ENCODE measurements at places on chromosomes 5 and 9.

- peak; percentile 5 for DNase-seq
Measured at GRCh38 chr5:129652349-129653056, 95.4 kb upstream of the MINAR2 start.

DNA sequence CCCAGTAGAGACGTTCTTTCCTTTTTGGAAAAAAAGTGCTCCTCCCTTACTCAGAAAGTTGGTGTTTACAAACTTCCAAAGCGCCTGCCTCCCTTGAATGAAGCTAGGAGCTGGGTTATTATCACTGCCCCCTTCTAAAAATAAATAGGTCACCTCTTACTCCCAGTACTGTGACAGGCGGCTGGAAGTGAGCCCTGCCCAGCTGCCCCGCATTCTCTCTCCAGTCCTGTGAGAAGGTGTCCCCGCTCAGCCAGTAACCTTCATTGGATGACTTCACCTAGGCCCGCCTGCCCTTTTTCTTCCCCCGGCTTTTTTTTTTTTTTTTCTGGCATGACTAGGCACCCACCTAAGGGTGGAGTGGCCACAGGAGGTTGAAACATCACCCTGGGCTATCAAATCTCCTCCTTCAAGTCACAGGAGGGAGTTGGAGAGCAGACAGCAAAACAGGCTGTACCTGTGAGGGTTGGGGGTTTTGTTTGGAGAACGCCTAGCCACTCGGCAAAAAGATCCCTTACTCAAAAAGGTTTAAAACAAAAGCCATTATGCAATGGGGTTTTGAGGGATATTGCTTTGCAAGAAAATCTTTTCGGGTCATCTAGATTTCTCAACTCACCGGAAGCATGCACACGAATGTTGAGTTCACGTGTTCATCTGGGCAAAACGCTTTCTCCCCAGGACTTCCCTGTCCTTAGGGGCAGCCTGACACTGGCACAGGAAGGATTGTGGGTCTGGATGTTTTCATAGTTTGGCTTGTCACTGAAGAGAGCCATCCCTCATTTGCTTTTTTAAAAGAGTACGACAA, 43.3 kb upstream of the ZNF622 start:
- DNase-seq: peak; percentile 18

DNA sequence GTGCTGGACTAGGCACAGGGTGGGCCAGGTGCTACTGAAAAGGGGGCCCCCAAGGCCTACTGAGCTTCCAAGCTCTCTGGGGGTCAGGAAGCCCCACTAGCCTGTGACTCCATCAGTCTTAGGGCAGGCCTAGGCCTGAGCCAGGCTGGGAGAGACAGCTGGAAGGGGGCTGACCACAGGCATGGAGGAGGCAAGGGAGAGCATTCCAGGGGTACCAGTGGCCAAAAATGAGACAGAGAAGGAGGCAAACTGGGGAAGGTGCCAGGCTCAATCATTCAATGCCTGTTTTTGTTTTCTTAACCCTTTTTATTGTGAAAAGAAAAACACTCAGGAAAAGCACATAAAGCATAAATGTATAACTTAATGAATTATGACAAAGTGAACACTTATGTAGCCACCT, 26.2 kb upstream of the TCF7 start:
- DNase-seq: no peak

GRCh38 chr5:30846171-30846570, 347.3 kb upstream of the CDH6 start:
- no peak for DNase-seq

DNA sequence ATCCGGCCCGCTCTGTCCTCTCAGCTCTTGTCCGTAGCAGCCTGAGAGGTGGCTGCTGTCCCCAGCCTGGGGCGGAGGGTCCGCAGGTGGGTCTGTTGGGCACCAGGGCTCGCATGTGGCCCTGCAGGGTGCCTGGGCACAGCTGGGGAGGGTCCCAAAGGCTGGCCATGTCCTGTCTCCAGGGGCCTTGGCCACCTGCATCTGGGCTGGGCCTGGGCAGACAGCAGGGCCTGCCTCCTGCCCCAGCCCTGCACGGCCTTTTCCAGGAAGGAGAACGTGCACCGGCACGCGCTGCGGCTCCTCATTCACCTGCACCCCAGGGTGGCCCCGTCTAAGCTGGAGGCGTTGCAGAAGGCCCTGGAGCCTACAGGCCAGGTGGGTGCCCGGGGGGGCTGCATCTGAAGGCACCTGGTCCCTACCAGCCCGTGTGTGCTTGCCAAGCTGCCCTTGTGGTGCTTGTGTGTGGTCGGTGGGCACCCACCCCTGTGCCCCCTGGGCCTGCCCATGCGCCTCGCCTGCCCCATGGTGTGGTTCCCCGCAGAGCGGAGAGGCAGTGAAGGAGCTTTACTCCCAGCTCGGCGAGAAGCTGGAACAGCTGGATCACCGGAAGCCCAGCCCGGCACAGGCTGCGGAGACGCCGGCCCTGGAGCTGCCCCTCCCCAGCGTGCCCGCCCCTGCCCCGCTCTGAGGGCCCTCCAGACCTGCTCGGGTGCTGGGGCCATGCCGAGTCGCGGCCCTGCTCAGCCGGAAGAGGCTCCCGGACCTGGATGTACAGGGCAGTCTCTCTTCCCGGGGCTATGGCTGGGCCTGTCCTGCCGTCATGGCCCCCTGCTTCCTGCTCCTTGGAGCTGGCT, 5.1 kb upstream of the TOR4A start:
- DNase-seq: no peak

GRCh38 chr9:70318002-70318401, 59.2 kb downstream of the SMC5 start:
- DNase-seq: no peak

- DNase-seq: no peak
Measured at GRCh38 chr9:114180696-114181606, 25.6 kb downstream of the COL27A1 start.

DNA sequence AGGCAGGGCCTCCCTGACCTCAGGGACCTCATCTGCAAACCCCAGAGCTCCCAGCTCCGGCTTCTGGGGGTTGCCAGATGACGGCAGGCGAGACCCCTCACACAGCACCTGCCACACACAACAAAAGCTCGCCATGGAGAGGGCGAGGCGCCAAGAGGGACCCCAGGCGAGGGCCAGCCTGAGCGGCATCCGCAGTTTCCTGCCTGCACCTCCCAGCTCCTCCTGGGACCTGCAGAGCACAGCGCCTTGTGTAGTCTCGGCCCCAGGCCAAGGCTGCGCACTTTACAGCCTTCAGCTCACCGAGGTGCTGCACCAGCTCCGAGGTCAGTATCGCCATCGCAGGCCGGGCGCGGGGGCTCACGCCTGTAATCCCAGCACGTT, 82.4 kb upstream of the ADAMTS2 start:
- no peak for DNase-seq

DNA sequence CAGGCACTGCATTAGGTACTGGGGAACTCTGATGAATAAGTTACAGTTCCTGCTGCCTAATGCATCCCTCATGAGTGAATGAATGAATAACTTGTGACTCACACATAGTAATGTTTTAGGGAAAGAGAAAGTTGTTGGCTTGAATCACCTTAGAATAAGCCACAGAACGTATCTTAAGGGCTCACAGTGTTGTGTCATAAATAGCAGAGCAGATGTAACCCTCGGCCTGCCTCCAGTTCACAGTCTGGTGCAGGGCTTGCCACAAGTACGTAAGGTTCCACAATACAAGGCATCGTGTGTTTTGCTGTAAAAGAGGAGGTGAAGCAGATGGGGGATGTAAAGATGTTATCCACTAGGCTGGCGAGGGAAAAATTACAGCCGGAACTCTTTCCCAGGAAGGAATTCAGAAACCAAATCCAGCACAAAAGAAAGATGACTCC, 218.7 kb downstream of the TRPM3 start:
- no peak for DNase-seq

DNA sequence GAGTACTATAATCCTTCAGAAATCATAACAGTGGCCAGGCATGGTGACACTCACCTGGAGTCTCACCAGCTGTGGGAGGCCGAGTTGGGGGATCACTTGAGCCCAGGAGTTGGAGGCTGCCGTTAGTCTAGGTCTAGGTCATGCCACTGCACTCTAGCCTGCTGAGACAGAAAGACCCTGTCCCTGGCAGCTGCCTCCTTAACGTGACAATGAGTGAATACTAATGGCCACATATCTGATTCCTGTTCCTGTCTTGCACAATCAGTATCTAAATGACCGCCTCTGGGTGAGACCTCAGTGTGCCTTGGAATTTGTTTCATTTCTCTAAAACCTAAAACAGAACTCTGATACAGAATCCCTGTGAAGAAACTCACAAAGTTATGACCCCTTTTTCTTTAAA, 131.0 kb upstream of the DAB2 start:
- no peak for DNase-seq

- no peak for DNase-seq
Measured at GRCh38 chr5:111914966-111915636, 158.1 kb upstream of the NREP start.

- no peak for DNase-seq
Measured at GRCh38 chr5:1765880-1766235, 33.8 kb downstream of the MRPL36 start.
